Activated naive CD8-positive, alpha-beta T cell treated with anti-CD3 and anti-CD28 coated beads for 36 hours (primary cell): ENCODE measurements at places on chromosomes 11 and 22.

DNA sequence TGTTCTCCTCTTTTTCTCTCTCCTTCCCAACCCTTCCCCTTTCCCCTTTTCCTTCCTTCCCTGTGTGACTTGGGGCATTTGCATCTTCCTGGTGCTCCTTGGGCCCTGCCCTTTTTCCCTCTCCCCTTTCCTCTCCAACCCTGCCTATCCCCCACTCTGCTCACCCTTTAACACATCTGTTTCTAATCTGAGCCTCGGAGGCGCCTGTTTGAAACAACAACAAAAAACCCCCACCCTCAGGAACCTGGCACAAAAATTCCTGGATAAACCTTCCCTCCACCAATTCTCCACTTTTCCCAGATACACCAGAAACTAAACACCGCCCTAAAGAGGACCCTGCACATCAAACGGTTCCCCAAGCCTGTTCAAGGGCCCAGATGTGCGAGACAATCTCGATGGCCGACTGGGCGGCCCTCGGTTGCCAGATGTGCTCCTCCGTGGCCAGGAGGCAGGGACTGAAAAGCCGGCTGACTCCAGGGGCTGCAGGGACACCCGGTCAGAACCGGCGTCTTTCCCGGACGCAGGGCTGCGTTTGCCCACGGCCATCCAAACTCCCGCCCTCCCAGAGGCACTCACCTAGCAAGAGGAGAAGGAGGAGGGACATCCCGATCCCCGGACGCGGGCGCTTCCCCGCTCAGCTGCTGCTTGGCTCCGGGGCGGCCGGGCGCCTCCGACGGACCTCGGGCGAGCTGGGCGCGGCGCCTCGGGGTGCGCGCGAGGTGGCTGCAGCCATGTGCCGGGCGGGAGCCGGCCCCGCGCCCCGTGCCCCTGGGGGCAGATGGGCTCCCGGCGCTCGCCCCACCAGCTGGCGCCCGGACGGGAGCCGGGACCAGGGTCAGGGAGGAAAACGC is 486 bp downstream of the CLMP start:
- DNase-seq: no peak

DNA sequence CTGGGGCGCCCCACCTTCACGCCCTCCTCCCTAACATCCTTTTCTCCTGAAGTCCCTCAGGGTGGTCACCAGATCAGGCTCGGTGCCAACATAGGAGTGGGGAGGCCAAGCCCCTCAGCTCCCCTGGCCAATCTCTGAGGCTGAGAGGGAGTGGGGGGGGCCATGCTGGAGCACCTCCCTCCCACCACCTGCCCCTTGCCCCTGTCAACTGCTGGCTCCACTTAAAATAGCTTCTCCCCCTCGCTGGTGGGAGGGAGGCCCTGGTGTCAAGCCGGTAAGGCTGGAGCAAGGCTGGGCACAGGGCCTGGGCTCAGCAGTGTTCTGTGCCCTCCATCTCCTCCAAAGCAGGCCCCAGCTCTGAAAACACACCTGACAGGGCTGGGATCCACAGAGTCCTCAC is 4.9 kb downstream of the PLXNB2 start:
- no peak for DNase-seq

GRCh38 chr11:77422687-77423086 is 51.2 kb downstream of the PAK1 start:
- no peak for DNase-seq

GRCh38 chr11:38646382-38646781 is 2048.3 kb upstream of the RAG2 start:
- no peak for DNase-seq

DNA sequence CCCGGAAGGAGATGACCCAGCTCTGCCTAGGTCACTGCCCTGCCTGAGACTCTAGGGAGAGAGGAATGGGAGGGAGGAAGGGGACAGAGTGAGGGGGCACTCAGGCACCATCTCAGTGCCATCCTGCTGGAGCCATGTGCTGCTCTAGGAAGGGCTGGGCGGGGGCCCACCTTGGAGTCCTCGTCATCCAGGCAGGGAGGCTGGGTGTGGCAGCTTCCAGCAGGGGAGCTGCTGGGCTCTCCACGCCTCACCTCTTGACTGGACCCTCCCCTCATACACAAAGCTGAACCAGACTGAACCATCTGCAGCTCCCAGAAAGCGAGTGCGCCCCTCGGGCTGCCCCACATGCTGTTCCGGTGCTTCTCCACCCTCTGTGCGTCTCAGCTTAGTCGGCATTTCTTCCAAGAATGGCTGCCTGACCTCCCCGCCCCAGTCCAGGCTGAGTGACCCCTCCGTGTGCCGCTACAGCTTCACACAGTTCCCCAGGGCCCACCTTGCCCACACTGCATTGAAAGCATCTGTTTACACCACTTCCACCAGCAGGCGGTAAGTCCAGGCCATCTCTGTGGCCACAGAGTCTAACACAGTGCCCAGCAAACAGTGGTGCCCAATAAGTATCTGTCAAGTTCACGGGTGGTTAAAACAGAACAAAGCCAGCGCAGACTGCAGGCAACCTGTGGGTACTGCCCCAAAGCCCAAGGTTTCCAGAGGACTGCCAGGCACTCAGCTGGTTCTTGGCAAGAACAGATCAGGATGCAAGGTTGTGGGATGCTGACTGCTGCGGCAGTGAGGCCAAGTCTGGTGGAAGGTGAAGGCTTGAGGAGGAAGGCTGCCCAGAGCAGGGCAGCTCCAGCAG is 9.4 kb upstream of the TRIM29 start:
- no peak for DNase-seq

DNA sequence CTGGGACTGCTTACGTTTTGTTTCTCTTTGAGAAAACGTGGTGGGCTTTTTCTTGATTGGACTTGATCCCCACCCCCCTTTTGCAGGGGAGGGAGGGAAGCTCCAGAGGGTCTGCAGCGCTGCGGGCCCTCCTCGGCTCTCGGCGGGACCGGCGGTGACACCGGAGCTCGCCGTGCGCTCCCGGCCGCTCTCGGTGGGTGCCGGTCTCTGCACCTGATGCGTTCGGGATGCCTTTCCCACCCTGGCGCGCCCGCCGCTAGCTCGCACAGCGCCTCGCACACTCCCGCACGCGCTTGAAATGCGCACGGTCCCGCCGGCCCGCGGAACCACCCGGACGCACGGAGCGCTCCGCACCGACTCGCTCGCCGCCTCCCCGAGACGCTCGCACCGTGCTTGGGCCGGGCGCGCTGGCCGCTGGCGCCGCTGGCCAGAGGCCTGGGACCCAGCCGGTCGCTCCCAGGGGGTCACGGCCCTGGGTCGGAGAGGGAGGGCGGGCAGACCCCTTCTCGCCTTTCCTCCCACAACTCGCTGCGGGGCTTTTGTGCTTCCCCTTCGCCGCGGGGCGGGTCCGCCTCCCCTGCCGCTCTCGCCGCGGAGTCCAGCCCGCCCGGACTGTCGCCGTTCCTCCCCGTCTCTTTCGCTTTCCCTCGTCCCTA is 1.0 kb downstream of the ZBTB16 start:
- peak; percentile 31 for DNase-seq

- DNase-seq: peak; percentile 5
Observed at GRCh38 chr22:30705710-30706651, 11.3 kb downstream of the OSBP2 start.

DNA sequence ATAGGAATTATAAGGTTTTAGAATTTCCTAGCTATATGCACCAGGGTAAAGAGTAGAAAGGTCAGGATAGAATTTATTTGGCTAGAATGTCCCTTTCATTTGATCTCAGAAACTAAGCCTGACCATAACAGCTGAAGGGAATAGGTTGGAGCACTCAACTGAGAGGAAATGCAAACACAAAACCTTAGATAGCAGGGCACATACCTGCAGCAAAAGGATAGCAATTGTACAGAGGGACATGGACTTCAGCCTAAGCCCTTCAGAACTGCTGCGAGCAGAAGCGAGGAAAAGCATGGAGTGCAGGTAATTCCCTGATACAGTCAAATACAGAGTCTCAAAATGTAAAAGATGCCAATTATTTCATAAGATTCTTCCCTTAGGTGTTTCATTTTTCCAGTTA is 211.0 kb upstream of the DDI1 start:
- no peak for DNase-seq

DNA sequence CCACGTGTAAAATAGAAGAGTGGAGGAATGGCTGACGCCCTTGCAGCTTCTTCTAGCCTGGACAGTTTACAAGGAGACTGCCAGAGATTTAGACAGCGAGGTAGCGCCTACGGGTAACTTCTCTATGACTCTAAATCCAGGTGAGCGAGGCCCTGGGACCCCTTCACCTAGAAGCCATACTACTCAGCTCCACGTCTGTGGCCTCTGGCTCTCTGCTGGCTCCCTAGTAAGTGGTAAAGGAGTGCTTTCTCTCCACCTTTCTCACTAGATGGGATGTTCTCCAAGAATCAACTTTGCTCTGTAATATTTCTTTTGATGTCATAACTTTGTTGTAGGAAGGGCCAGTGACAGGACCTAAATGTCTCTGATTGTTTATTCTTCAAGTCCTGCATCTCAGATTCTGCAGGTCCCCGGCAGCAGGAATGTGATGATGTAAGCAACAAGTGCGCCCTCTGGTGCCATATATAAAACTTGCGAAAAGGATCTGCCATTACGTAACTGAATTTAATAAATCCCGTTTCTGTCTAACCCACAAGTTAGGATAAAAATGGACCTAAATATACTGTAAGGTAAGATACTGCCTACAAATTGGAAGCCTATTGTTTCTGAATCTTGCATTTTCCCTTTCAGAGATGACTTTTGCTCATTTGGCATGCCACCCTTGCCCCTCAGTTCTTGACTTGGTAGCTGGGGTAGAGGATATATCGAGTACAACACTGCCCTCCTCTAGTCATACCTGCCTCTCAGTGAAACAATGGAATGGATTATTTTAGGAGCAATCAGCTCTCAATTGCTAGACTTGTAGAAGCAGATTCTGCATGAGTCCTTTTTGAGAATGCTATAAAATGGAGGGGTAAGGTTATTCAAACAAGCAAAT is 11.0 kb upstream of the PTPN5 start:
- no peak for DNase-seq

DNA sequence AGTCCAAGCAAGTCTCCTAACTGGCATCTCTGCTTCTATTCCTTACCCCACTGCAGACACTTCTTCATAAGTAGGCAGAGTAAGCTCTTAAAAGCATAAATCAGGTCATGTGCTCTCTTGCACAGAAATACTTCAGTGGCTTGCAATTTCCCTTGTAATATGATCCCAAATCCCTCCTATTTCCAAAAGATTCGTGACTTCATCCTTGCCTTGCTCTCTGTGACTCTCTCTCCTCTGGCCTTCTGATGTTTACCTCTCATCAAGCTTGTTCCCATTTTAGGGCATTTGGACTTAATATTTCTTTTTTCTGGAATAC is 37.4 kb upstream of the NCR3LG1 start:
- no peak for DNase-seq

- no peak for DNase-seq
Observed at GRCh38 chr11:121422675-121423074, 29.4 kb upstream of the SORL1 start.

- no peak for DNase-seq
Observed at GRCh38 chr11:113090716-113091480, 129.7 kb downstream of the NCAM1 start.

GRCh38 chr22:22993184-22993583 is 77.1 kb upstream of the GNAZ start:
- DNase-seq: no peak

DNA sequence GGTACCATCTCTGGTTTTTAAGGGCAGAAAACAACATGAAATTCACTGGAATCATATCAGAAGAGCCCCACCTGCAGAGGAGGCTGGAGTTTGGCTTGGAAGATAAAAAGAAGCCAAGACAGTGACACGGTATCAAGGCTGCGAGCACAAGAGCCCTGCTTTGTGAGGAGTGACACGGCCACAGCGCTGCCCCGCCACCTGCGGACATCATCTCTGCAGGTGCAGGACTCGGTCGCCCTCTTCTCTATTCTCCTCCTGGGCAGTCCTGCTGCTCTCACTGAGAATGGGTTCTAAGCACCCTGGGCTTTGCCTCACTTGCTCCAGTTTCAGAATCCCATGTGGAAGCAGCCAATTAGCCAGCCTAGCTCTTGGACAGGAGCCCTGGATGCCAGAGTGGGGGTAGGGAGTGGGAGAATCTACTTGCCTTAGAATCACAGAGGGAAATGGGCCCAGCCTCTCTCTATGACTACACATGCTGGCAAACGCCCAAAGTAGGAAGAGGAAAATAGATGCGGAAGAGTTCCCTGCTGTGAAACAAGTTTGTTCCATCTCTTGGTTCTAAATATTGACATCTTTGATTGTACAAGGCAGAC is 17.1 kb downstream of the APOL4 start:
- DNase-seq: no peak

- DNase-seq: no peak
Observed at GRCh38 chr11:33551051-33551450, 149.6 kb downstream of the C11orf91 start.

GRCh38 chr11:94469416-94469815 is 24.2 kb downstream of the MRE11 start:
- DNase-seq: no peak

- DNase-seq: no peak
Observed at GRCh38 chr11:44351006-44351660, 41.2 kb upstream of the ALX4 start.

DNA sequence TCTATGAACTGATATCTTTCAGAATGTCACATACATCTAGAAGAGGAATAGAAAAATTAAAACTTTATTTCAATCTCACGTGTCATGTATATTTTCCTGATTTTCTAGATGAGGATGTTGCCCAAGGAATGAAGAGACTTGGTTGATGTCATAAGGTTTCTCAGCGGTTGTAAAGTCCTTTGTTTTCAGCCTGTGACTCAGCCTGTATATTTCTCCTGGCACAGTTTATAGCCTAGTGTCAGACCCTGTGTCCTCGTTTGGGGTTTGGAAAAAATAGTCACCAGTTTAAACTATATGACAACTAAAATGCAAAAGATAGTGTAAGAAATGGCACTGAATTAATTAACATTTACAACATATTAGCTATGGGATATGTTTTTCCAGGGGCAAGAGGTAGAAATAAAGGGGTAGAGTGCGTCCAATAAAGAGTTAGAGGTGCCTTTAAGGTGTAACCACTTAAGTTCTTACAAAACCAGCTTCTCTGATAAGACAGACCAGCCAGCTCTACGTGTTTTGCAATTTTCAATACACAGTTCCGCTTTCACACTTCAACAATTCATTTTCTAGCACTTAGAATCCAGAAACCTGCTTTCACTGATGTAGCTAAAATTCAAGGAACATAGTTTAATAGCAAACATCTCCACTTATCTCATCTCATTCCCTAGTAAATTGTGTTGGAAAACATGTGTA is 1432.6 kb upstream of the TENM4 start:
- no peak for DNase-seq

GRCh38 chr11:87529486-87529885 is 491.8 kb downstream of the TMEM135 start:
- DNase-seq: no peak

DNA sequence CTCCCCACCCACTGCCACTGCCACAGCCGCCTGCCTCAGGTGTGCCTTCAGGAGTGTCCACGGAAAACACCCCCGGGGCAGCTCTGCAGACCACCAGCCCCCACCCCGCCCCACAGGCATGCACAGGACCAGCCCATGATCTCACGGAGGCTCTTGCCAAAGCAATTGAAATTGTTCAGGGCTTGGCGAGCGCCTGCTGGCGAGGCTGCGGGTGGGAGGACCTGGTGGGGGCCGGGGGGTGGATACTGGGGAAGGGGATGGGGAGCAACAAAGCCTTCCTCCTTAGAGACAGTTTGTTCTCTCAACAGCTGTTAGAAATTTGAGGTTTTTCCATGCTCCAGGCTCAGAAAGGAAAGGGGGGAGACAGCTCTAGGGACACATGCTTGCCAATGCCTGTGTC is 274.7 kb downstream of the MN1 start:
- no peak for DNase-seq

- no peak for DNase-seq
Observed at GRCh38 chr11:111460856-111461255, 51.3 kb downstream of the BTG4 start.
